ENCODE measurements at places on chromosomes 2 and 18.

- DNase-seq = no peak
These were observed 57.4 kb downstream of the TRPM8 start for GRCh38 chr2:233974530-233975071.

GRCh38 chr18:39741755-39742466 lies 2176.3 kb upstream of the CELF4 start:
- no peak for DNase-seq

- DNase-seq = no peak
These were observed 116.8 kb downstream of the SPTBN1 start for GRCh38 chr2:54572636-54573536.

GRCh38 chr18:23270986-23271680 lies 135.8 kb downstream of the CABLES1 start:
- no peak for DNase-seq

DNA sequence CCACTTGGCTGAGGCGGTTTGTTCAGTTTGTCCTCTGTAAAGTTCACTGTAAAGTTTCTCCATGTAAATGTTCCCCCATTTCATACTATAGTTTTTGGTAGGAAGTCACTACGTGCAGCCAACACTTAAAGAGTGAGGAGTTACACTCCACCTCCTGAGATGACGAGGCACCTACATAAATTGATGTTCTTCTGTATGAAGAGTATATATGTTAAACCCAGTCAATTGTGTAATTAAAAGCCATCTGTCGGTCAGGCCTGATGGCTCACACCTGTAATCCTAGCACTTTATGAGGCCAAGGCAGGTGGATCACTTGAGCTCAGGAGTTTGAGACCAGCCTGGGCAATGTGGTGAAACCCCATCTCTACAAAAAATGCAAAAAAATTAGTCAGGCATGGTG lies 7.6 kb downstream of the PIGN start:
- DNase-seq = no peak

DNA sequence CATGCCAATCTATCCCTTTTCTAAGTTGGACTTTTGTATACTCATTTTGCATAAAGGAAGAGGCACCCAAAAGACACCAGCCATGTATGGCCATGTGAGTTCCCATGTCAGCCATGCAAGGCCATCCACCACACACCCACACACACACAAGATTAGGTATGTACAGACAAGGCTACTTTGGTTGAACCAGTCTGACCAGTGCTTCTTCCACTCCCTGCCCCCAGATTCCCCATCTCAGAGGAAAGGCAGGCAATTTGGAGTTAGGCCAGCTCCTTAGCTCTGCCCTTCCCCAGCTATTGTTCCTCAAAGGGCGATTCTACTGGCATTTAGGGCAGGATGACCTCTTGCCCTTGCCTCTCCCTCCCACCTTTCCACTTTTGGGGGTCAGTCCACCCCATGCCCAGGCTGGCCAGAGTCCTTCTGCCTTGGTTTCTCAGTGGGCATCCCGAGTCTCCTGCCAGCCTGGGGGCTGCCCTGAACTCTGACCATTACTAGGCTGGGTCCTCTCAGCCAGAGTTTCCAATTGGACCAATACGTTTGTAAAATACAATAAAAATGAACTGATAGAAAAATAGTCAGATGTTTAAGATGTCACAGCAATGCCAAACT lies 101.1 kb downstream of the ZBTB7C start:
- no peak for DNase-seq

- no peak for DNase-seq
These were observed 103.2 kb downstream of the INHBB start for GRCh38 chr2:120448961-120449810.

- DNase-seq = no peak
These were observed 26.9 kb upstream of the GLS start for GRCh38 chr2:190853531-190854383.

DNA sequence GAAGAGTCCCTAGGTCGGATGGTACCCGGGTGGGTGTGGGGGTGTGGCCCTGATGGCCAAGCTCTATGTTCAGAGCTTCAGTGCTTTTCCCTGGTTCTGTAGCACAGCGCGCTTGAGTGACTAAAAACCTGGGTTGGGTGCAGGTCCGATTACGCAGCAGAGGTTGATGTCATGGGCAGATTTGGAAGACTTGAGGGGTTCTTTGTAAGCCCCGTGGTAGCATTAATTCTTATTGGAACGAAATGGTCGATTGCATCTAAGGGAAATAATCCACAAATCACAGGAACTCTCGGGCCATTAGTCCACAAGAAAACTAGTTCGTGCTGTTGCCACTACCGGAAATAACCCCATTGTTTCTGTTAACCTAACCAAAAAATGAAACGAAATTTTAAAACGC lies 9.0 kb downstream of the HOXD8 start:
- DNase-seq = no peak

GRCh38 chr18:43789234-43790000 lies 512.1 kb upstream of the SYT4 start:
- DNase-seq = no peak

DNA sequence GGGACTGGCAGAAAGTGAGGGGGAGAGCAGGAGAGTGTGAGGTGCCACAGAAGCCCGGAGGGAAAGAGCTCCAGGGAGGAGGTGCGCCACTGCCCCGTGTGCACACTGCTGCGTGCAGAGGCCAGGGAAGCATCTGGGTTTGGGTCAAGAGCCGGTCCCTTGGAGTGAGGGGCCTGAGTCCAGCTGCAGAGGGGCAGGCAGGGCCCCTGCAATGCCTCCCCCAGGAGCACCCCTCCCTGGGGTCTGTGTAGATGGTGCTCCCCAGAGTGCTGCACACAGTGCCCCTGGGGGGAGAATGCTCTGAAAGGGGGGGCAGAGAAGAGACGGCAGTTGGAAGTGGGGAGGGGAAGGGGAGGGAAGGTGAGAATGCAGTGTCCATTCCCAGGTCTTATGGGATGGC lies 3.7 kb upstream of the LIMS2 start:
- no peak for DNase-seq

DNA sequence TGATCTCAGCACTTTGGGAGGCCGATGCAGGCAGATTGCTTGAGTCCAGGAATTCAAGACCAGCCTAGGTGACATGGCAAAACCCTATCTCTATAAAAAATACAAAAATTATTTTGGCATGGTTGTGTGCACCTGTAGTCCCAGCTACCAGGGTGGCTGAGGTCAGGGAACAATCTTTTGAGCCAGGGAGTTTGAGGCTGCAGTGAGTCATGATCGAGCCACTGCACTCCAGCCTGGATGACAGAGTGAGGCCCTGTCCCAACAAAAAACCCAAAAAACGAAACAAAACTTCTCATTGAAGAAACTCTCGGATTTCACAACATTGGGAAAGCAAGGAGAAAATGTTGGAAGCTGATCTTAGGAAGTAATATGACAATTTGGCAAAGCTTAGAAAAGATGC lies 317.3 kb upstream of the MGAT5 start:
- no peak for DNase-seq

DNA sequence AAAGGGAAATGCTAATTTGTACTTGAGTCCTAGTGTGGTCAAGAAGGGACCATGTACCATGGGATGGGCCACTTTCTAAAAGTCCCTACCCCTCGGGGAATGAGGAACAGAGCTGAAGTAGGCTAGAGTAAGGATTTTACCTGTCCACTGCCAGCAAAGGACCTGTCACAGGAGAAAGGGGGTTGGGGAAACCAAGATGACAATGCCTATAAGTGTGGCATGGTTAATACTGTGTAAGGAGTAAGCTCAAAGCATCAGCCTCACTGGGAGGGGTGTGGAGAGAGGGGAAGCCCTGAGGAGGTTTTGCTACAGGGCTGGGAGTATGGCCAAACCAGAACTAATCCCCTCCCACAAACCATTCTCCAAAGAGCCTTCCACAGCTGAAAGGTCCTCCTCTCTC lies 15.8 kb downstream of the GKN2 start:
- DNase-seq = no peak

- DNase-seq = no peak
These were observed 21.3 kb downstream of the NBEAL1 start for GRCh38 chr2:203035879-203036470.

DNA sequence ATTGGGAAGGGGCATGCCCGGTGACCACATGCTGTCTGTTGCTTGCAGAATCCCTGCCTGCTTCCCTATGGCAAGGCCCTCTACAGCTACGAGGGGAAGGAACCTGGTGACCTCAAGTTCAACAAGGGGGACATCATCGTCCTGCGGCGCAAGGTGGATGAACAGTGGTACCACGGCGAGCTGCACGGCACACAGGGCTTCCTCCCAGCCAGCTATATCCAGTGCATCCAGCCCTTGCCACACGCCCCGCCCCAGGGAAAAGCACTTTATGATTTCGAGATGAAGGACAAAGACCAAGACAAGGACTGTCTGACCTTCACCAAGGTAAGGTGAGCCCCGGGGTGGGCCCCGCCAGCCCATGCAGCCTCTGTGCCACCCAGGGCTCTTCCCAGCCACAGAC lies 218.6 kb downstream of the SH3RF3 start:
- DNase-seq = no peak

DNA sequence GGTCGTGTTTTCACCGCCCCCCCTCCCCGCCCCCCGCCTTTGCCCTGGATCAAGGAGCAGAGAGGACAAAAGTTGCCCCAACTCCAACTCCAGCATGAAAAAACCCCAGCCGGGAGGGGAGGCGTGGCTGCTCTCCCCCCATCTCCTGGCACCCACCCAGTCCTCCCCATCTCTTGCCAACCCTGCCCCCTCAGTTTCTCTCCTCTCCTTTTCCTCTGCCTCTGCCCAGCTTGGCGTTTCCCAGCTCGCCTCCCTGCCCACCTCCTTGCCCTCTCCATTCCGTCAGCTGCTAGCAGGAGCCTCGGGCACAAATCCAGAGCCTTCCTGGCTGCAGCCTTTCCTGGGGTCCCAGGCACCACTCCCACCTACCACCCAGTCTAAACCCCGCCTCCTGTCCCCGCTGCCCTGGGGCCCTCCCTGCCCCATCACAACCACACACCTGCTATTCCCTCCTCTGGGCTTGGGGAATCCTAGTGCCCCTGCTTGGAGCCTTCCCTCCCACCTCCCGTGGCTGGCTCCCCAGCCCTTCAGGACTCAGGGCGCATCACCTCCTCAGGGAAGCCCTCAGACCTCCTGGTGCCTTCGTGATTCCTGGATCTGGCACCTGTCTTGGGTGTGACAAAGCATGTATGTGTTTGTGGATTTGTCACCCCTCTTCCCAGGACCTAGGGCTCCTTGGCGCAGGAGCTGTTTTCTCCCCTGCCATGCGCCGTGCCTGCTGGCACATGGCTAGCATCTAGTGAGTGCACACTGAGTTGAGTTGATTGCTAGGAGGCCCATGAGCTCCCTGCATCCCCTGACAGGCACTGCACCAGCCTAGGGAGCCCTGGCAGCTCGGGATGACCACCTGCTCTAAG lies 209.1 kb downstream of the TFCP2L1 start:
- no peak for DNase-seq

- DNase-seq = no peak
These were observed 95.1 kb upstream of the SLC35G4 start for GRCh38 chr18:11514267-11514666.

DNA sequence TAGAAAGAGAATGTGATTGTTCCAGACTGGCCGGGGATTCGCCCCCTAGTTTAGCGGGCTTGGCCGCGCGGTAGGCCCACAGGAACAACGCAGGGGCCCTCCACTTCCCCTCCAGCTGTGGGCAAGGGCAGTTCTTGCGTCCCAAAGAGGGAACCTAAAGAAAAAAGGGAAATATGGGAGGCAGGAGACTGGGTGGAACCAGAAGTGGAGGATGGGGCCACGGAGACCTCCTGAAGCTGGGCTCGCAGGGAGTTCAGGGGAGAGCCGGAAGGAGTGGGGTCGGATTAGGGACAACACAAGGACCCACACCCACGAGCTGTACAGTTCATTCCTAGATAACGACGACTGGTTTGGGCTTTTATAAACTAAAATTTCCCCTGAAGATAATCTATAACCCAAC lies 18.2 kb downstream of the GNLY start:
- DNase-seq = peak; percentile 91

DNA sequence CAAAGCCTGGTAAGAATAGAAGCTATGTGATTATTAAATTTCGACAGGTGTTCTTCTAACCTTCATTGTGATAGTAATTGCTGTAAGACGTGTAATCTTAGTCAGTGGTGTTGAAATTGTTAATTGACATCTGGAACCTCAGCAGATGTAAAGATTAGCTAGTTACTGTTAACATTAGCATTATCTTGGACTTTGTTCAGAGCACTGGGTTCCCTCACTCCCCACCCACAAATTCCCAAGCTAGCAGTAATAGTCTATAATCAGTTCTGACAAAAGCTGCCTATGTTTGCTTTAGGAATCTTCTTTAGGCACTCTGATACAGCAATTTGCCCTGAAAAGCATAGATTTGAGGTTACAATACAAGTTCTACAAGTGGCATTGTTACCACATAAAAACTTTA lies 233.7 kb downstream of the EN1 start:
- no peak for DNase-seq

GRCh38 chr2:171793691-171794678 lies 100.1 kb downstream of the SLC25A12 start:
- no peak for DNase-seq

GRCh38 chr2:11396467-11397445 lies 52.3 kb upstream of the ROCK2 start:
- no peak for DNase-seq

GRCh38 chr2:88216641-88217040 lies 46.5 kb downstream of the THNSL2 start:
- no peak for DNase-seq

- DNase-seq = no peak
These were observed 32.6 kb downstream of the CREG2 start for GRCh38 chr2:101354420-101355311.

GRCh38 chr2:217166241-217166850 lies 306.5 kb upstream of the TNP1 start:
- DNase-seq = peak; percentile 73

- no peak for DNase-seq
These were observed 41.8 kb downstream of the LTBP1 start for GRCh38 chr2:32988525-32988924.

GRCh38 chr18:28208712-28209265 lies 31.9 kb upstream of the CDH2 start:
- no peak for DNase-seq

GRCh38 chr2:161991991-161992390 lies 82.0 kb downstream of the DPP4 start:
- no peak for DNase-seq

DNA sequence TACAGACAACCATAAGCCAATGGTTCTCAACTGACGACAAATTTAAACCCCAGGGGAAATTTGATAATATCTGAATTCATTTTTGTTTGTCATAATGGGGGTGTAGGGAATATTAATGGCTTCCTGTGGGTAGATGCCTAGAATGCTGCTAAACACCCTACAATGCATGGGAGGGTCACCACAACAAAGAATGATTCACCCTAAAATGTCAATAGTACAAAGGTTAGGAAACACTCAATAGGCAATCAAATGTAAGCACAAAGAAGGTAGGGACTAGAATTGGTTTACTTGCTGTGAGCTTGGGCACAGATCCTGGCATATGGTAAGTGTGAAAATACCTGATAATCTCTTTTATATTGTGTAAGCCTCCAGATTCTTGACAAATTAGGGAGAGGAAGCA lies 20.1 kb upstream of the FANCL start:
- DNase-seq = no peak

GRCh38 chr2:182436252-182436651 lies 9.4 kb upstream of the PDE1A start:
- DNase-seq = no peak

DNA sequence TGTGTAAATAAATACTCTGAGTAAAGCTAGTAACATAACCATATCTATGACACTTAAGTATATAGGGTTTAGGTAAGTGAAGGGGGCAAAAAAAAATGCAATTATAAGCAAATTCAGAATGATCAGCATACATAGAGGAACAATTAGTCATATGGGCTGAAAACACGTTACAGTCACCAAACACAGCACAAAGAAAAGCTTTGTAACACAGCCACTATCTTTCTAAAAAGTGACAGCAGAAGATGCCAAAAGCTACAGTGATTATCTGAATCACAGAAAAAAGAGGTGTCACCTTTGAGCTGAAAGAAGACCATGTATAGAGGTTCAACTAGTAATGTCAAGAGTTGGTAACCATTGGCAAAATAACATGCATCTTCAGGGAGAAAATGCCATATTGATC lies 115.5 kb downstream of the ERBB4 start:
- no peak for DNase-seq
